ENCODE measurements at places on chromosomes 7 and 10.

- no peak for DNase-seq
Measured at GRCh38 chr10:63071145-63071544, 62.0 kb upstream of the NRBF2 start.

- no peak for DNase-seq
Measured at GRCh38 chr10:92722349-92722748, 32.6 kb downstream of the HHEX start.

- DNase-seq, result no peak
Measured at GRCh38 chr7:127290116-127290655, 37.4 kb upstream of the GRM8 start.

- no peak for DNase-seq
Measured at GRCh38 chr7:12637328-12637727, 50.1 kb upstream of the ARL4A start.

DNA sequence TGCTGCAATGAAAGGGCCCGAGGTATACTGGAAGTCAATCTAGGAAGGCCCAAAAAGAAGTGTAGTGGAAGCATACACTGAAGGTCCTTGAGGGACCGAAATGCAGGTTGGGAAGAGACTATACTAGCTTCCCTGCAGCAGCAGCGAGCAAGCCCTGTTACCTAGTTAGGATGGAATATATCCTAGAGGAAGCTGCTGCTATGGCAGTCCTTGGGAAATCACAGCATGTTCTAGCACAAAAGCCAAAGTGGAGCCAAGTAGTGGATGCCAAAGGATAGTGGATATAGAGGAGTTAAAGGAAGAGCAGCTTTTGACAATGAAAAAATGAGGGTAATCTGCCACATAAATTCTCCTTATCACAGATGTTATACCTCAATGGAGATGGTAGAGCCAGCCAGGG is 123.8 kb upstream of the STARD3NL start:
- no peak for DNase-seq

DNA sequence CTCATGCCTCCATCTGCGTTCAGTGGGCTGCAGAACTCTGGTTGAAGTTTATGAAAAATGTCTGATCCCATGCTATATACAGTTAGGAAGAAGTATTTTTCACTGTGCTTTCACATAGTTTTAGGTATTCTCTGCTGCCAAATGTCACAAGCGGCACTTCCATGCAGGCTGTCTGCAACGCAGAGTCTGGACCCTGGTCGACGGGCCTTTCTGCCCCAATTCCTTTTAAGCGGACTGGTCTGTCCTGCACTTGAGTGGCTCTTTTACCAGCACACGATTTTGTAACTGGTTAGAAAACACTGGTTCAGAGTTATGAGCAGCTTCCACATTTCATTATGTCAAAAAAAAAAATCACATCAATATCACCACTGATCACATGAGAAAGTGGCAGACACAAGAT is 143.0 kb downstream of the DIP2C start:
- no peak for DNase-seq

DNA sequence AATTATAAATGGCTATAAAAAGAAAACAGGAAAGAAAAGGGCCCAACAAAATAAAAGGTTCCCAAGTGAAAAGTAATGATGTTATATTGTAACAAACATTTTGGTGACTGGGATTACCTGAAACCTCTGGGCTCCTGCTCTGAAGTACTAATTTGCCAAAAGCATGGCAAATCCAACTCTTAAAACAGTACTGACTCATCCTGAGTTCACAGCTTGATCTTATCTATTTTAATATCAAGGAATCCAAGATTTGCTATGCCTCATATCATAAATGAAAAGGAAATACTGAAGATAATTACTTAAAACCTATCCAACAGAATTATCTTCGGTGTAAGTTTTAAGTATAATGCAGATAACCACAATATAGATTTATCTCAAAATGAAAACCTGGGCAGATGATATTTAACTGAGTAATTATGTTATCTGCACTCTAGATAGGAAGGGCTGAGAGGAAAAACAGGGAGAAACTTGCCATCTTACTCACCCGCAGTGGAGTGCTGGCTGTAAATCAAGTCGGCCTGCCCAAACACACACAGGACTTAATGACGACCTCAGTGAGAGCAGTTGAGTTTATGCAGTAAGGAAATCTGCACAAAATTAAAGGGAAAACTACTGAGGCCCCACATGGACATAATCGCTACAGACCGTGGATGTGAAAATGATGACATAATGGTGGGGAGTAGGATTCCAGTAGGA is 48.4 kb downstream of the MPP7 start:
- DNase-seq, result no peak

GRCh38 chr7:26618449-26618848 is 245.9 kb downstream of the SKAP2 start:
- no peak for DNase-seq

DNA sequence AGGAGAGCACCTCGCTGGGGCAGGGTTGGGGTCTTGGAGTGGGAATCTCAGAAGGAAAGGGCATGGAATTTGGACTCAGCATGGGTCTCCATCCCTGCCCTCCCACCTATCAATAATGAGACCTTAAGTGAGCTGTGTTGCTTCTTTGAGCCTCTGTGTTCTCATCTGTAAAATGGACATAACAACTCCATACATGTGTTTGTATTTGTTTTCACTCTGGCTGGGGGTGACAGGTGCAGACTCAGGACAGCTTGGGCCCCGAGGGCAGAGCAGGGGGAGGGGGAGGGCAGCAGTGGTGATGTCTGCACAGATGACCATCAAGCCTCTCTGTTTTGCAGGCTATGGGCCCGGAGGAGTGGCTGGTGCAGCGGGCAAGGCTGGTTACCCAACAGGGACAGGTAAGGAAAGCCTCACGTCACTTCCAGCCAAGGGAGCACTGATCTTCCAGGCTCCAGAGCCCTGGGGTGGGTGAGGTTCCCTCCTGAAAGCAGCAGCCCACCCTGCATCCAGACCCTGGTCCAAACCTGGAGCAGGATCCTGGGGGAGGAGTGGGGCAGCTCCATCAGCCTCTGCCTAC is 19.9 kb downstream of the ELN start:
- DNase-seq, result no peak

GRCh38 chr7:13540429-13540828 is 449.0 kb downstream of the ETV1 start:
- no peak for DNase-seq

GRCh38 chr10:121293110-121293509 is 305.1 kb downstream of the FGFR2 start:
- DNase-seq, result no peak

DNA sequence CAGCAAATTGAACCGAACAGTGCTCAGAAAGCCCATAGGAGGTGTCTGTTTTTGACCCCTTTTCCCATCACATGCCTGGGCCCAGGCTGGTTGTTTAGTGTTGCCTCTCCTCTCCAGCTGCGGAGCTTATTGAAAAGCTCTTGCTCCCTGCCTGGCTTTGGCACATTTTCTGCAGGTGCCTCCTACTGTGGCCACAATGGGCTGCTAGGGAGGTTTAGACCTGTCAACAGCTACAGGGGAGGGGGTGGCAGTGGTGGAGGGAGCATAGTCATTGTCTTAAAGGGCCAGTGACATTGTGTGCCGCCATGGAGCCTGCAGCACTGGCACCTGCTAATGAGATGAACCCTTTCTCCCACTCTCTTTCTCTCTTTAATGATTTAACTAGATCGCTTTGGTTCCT is 13.2 kb upstream of the ENO4 start:
- no peak for DNase-seq

All from stimulated activated CD8-positive, alpha-beta memory T cell treated with anti-CD3 and anti-CD28 coated beads, Interleukin-7, amount 100 ng/mL, for 1 hour (primary cell).